ENCODE measurements at places on chromosomes 16 and 17.

GRCh38 chr17:45783593-45784292 lies 377 bp upstream of the CRHR1 start:
- DNase-seq: no peak

DNA sequence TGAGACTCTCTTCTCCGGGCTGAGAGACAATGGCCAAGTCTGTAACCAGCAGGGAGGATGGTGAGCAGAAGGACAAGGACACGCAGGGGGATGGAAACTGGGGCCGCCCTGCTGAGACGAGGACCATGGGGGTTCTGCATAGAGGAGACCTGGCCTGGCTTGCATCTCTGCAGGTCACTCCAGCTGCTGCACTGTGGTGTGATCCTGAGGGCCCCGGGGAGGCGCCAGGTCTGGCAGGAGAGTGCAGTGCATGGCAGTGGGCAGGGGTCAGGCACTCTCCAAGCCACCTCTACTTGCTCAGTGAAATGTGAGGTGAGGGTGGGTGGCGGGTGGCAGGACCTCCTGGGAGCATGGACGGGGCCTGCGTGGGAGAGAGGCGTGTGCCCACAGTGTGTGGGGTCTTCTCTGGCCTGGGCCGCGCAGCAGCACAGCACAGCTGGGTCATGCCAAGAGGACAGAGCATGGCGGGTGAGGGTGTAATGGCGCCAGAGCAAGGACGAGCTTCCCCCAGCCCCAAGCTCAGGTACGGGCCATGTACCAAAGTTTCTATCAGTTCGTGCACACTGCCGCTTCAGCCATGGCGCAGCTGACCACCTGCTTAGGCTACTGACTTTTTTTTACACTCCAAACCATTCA lies 43.1 kb downstream of the KLHDC4 start:
- DNase-seq: no peak

GRCh38 chr17:1360975-1361374 lies 39.0 kb downstream of the YWHAE start:
- DNase-seq: no peak

- no peak for DNase-seq
These were observed 16.0 kb downstream of the TRIM25 start for GRCh38 chr17:56897646-56898424.

- DNase-seq: no peak
These were observed 1860.3 kb downstream of the TP53TG3F start for GRCh38 chr16:35319536-35320192.

- DNase-seq: no peak
These were observed 568.6 kb upstream of the KIF2B start for GRCh38 chr17:53253956-53254597.

GRCh38 chr17:50212121-50212843 lies 10.9 kb upstream of the COL1A1 start:
- DNase-seq: no peak

DNA sequence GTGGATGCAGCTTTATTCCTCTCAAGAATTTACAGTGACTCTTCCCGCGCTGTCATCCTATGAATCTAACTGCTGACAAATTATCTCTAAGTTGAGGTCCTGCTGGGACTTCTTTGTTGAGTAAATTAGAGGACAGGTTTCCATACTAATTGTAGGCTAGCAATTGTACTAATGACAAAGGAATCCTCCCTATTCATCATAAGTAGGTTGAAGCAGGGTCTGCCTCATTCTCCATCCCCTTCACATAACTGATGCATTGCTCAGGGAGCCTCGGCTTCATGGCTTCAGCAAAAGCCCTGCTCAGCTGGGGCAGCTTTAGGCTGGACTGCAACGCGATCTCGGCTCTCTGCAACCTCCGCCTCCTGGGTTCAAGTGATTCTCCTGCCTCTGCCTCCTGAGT lies 83.1 kb upstream of the IRX6 start:
- no peak for DNase-seq

GRCh38 chr17:66283296-66283934 lies 19.0 kb upstream of the PRKCA start:
- DNase-seq: no peak

GRCh38 chr17:76547183-76547641 lies 7.4 kb downstream of the PRCD start:
- no peak for DNase-seq

DNA sequence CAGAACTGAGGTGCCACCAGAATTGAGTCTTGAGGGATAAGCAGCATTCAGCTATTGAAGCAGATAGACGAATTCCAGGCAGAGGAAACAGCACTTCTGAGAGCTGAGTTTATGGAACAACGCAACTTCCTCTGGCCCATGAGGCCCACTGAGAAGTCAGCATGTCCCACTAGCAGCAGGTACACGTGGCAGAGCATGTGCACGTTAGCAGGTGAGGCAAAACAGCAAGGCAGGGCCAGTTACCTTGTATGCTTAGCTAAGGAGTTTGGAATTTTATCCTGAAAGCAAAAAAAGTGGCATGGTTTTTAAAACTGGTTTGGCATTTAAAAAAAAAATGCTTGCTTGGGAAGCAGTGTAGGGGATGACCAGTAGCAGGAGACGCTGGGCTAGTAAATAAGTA lies 305.6 kb downstream of the CPPED1 start:
- DNase-seq: no peak

GRCh38 chr16:1261131-1261892 lies 5.4 kb downstream of the TPSD1 start:
- no peak for DNase-seq

GRCh38 chr17:71636644-71637043 lies 484.2 kb upstream of the SOX9 start:
- no peak for DNase-seq

DNA sequence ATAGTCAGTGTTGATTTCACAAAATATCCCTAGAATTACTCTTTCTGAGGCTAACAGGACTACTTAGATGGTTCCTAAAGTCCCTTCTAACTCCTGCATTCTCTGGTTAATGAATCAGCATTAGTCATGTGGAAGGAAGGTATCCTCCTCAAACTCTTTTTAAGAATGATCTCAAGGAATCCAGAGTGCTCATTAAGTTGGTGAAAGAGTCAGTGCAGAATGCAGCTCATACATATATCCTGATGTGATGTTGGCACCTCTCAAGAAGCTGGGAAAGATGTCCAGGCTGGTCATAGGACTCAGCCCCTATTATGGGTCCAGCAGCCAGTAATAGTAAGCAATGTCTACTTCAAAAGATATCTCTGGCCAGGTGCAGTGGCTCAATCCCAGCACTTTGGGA lies 65.5 kb downstream of the PIGL start:
- no peak for DNase-seq

- no peak for DNase-seq
These were observed 19.2 kb downstream of the ZC3H18 start for GRCh38 chr16:88589441-88589840.
